ENCODE measurements at places on chromosomes 1 and 21.

GRCh38 chr1:93588206-93588605 is 93.4 kb downstream of the BCAR3 start:
- DNase-seq = no peak

DNA sequence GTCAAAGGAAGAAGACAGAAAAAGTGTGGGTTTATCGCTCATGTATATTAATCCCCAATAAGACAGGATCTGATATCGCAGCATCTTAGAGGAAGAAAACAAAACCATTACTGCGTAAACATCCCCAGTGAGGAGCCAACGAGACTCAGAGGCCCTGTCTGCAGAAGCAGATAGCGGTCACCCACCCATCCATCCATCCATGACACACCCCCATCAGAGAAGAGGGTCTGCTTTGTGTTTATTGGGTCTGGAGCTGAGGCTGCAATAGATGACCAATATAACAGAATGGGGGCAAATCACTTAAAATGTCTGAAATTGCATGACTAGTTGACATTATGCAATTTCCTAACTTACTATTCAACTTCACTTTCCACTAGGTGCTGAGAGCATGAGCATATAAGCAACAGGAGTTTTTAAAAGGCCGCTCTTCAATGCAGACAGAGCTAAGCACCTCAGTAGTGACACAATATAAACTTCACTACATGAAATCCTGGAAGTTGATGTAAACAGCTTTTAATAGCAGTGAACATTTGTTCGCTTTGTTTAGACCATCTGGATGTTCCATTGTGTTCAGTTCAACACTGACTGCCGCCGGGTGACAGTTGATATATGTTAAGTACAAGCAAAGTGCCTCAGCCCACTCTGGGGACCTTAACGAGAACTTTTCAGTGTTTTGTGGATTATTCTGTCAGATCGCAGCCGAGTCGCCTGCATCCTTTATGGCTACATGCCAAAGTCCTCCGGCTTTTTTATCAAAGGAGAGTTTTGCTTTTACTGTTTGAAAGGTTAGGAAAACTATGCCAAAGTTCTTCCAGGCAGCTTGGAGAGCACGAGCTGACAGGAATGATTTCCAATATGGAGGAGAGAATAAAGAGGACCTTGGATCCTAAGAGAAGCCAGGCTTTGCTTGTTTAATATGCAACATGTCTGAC is 167.5 kb downstream of the ZNF281 start:
- DNase-seq = no peak

DNA sequence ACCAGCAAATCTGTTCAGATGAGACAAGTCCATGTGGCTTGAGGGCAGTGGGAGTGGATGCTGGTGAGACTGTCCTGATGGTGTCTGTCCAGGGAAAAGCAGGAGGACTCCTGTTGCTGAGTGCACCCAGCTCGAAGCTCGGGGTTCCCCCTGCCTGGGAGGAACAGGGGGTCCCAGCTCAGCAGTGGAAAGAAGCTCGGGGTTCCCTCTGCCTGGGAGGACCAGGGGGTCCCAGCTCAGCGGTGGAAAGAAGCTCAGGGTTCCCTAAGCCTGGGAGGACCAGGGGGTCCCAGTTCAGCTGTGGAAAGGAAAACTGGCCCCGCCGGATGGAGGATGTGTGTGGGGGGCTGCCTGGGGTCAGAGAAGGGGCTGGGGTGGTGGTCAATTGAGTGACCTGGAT is 39.1 kb downstream of the CRYAA start:
- no peak for DNase-seq

DNA sequence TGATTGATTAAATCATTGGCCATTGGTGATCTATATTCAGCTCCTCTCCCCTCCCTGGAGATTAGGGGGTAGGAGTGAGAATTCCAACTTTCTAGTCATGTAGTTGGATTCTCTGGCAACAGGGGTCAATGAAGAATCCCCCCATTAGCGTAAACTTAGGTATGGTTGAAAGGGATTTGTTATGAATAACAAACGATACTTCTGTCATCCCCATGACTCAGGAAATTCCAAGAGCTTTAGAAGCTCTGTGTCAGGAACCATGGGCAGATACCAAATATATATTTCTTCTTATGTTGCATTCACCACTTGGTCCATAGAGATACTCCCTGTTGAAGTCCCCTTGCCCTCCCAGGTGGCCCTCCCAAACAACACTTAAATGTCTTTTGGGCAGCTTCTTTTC is 124.5 kb downstream of the DNM3 start:
- no peak for DNase-seq

DNA sequence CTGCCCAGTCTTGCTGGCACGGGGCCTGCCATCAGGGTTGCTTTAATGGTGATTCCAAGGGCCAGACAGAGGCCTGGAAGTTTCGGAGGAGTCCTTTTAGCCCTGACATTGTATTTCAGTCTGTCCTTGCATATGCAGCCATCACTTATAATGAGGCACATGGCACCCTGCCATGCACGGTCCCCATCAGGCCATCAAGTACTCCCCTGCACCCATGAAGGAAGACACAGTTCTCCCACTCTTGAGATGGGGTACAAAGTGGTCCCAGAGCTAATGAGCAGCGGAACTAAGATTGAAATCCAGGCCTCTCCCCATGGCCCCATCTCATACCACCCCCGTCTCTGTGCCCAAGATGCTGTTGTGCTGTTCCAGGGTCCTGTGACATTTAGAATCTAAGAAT is 596.6 kb downstream of the PTPRU start:
- no peak for DNase-seq

- DNase-seq = no peak
These were observed 203.2 kb upstream of the LYPLAL1 start for GRCh38 chr1:218970397-218970990.

Data from cerebellar nuclear complex (tissue), 1 donor.